ENCODE measurements at places on chromosomes 6 and 20. TPM values are rescaled to one million over a fixed set of nuclear protein-coding genes. Genes with fewer than 3 reads are reported as not detected.

DNA sequence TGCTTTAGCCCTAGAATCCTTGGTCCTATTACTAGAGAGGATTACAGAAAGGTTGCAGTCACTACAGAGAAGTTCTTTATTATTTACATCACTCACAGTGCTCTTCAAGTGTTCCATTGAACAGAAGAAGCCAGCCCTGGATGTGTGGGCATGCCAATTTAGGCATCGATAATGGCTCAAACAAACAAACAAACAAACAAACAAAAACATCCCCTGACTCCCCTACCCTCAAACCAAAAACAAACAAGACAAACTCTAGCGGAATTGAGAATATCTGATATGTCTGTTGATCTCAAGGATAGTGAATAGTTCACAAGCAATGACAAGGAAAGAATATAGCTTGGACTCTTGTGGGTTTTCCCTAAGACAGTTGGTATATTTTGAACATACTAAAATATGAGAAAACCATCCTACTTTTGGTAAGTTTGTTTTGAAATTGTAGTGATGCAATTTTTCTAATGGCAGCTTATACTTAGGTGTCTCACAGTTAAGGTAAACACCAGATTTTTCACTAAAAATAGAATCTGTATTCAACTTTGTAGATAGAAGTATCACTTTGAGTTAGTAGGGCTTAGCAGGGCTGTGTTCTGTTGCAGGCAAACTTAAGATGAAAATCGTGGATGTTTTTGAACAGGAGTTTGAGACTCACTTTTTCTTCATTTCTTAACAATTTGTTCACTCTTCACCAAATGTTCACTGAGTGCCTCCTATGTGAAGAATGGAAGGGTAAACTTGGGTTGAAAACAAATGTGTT is 92.8 kb upstream of the FAM184A start:
- DNase-seq: no peak

- no peak for DNase-seq
Measured at GRCh38 chr6:5012519-5012918, 8.7 kb upstream of the RPP40 start.

The THBD gene
- total RNA-seq: not detected

GRCh38 chr6:116511424-116512110 is at the start of gene CALHM5:
CALHM5 (plus strand) TSS chr6:116511639; CDS start chr6:116511697, 58 bp downstream.
- DNase-seq: no peak

GRCh38 chr6:31578184-31579118 is 3.1 kb downstream of the TNF start:
- peak; percentile 27 for DNase-seq

DNA sequence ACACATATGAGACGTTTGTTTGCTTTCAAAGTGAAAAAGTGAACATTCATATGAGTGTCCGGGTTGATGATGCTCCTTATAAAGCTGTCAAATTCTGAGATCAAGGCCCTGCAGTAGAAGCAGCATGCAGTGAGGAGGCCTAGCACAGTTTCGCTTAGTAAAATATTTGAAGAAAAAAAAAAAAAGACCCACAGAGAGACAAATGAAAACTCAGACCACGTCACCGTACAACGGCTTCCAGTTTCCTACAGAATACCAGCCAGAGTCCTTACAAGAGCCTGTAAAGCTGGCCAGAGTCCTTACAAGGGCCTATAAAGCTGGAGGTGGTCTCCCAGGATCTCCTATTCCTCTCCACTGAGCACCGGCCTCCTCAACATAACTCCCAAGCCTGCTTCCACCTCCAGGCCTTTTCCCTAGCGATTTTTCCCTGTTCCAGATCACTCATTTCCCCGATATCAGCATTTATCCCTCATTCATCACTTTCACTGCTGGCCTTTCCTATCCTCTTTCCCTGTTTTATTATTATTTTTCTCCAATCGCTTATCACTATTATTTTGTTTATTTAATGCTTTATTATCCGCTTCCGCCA is 1.5 kb upstream of the HMGN4 start:
- peak; percentile 65 for DNase-seq

The THEMIS gene
- not detected for total RNA-seq

GRCh38 chr6:53916804-53917463 is 122.1 kb downstream of the LRRC1 start:
- DNase-seq: no peak

DNA sequence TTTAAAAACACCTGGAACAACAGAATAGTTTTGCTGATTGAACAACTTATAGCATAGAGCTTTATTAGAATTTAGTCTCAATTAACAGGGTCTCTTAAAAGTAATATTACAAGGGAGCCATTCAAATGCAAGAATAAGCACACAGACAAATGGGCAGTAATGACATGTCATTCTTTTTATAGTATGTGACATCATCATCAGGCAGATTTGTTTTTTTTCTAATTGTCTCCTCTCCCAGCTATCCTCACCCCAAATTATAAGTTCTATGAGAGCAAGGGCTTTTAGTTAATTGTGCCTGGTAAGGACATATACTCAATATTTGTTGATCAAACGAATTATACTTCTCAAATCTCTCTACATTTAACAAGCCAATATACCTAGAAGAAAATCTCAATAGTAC is 11.0 kb downstream of the PGM3 start:
- DNase-seq: no peak

The RIPOR2 gene
- 430 TPM for total RNA-seq

GRCh38 chr6:83556871-83557270 is 44.5 kb downstream of the PRSS35 start:
- DNase-seq: no peak

GRCh38 chr6:93447874-93448273 is 28.5 kb upstream of the EPHA7 start:
- DNase-seq: no peak

GRCh38 chr6:37565267-37566110 is 65.8 kb upstream of the CCDC167 start:
- DNase-seq: no peak

DNA sequence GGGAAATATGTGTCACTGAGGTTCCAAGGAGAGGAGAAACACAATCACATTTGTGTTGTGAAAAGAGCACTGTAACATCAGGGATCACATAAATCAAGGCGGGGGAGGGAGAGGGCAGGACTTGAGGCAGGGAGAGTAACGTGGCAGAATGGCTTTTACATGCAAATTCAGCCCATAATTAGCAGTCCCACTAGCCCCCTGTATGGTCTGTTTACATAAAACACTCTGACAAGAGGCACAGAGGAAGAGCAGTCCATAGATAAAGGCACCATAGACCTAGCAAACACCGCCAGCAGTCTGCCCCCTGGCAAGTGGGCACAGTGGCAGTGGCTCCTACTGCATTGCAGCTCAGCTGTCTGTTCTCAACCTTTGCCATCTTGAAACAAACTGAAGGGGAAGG is 82.7 kb downstream of the LYRM2 start:
- no peak for DNase-seq

The PRL gene
- not detected for total RNA-seq

The OR2B6 gene
- total RNA-seq: not detected

The NR2E1 gene
- total RNA-seq: not detected

DNA sequence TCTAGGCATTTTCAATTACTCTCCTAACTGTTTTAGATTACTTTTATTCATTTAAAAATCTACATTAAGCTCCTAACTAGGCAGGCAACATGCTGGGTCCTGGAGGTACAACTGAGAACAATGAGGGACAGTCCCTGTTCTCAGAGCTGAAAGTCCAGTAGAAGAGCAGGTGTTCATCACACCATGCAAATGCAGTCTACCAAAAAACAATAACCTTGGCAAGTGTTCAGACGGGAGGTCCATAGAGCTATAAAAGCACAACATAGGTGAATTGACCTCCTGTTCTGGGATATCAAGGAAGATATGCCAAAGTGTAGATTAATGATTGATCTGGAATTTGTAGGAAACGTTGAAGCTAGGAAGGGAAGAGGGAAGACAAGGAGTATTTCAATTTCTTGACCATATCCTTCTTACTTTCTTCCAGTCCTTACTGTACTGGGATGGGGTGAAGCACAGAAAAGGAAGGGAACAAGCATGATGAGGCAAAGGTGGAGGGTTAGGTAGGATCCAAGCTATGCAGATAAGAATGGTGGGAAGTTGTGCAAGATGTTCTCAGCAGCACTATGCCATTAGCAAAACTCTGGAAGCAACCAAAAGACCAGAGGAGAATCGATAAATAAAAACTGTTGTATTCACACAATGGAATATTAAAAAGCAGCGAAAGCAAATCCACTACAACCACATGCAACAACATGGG is 485.7 kb upstream of the JARID2 start:
- DNase-seq: no peak

The PCK1 gene
- not detected for total RNA-seq

- DNase-seq: no peak
Measured at GRCh38 chr6:33163540-33163939, 28.7 kb downstream of the COL11A2 start.

- no peak for DNase-seq
Measured at GRCh38 chr20:19929481-19930145, 87.5 kb upstream of the NAA20 start.

DNA sequence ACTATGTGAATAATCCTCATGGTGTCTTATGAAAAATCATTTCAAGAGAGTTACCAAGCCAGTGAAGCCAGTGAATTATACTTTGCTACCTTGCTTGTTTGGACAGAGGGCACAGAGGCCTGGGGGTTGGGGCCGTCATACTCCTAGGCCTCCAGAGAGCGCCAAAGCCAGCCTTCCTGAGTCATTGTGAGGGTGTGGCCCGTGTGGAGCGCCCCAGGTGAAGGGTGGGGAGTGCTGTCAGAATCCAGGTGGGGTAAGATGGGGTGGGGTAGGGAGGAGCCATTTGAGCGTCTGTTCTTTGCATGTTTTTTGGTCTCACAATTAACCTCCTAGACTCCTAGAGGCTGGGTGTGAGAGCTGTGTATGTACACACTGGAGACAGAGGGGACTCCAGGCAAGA is 71.1 kb downstream of the PERP start:
- DNase-seq: no peak

DNA sequence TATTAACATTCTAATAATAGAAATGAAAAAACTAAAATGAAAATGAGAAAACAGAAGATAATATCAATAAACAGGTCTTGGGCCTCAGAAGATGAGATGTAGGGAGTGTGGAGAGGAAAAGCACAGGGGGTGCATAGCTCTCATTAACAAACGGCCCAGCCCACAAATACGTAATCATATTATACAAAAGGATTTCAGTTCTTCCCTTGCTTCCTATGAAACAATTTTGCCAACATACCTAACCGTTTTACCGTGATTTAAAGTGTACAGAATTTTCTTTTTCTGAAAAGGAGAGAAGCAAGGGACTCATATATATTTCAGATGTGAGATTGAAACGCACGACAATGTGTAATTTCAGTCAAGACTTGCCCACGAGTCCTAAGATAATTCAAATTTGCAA is 136.0 kb downstream of the HFE start:
- no peak for DNase-seq

The BANF2 gene
- not detected for total RNA-seq

The NKX2-4 gene
- total RNA-seq: not detected

DNA sequence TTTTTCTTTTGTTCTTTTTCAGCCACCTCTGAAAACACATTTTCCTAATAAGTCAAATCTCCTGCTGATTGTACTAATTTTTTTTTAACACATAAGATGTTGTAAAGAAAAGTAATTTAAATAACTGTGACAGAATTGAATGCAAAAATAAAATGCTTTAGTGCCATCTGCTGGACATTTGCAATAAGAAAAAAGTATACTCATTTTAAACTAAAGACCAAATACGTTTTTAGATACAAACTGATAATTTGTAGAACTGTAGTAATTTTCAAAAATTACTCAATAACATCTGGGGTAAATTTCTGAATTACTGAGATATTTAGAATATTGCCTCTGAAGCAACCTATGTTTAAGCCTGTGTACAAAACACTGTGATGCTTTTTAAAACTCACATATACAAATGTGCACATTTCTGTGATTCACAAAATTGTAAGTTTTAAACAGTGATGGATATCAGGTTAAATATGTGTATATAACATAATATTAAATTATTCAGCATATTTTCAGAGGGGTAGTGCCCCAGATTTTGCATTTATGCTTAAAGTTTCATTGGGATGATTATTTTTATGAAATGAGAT is 198.7 kb downstream of the RIMS1 start:
- DNase-seq: peak; percentile 7

DNA sequence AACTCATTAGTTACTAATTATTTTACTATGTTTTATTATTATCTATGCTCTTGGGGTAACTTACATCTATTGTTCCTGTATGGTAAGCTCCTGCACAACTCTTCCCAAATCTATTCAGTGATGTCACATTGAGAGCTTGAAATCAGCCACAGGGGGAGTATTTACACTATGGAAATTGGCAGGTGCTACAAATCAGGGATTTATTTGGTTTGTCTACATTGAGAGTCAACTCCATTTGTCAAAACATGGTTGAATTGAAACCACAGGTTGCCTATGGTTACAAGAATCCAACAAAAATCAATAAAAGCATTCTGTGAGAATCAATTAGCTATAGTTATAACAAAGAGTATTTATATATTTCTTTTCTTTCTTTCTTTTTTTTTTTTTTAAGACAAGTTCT is 3.9 kb upstream of the FITM2 start:
- no peak for DNase-seq

The BPIFB2 gene
- not detected for total RNA-seq

The LINC00237 gene
- total RNA-seq: not detected

GRCh38 chr20:5156675-5157448 is 30.1 kb downstream of the CDS2 start:
- no peak for DNase-seq

The HLA-DQB2 gene
- total RNA-seq: 112 TPM

DNA sequence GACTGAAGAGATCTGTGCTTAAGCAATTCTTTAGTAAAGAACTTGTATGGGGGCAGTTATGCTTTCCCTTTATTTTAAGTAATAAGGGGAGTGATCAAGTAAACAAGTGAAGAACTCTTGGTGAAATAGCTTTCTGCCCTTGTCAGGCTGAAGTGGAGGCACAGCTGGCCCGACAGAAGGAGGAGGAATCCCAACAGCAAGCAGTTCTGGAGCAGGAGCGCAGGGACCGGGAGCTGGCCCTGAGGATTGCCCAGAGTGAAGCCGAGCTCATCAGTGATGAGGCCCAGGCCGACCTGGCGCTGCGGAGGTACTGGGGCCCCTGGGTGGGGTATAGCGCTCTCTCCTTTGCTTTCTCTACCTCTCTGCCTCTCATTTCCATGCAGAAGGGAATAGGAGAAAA is 143.3 kb downstream of the MYO6 start:
- DNase-seq: no peak

GRCh38 chr20:18645196-18645745 is 57.4 kb downstream of the DTD1 start:
- DNase-seq: no peak

The BMP6 gene
- 2.9 TPM for total RNA-seq

GRCh38 chr20:57106030-57106682 is 160.3 kb downstream of the BMP7 start:
- DNase-seq: no peak

DNA sequence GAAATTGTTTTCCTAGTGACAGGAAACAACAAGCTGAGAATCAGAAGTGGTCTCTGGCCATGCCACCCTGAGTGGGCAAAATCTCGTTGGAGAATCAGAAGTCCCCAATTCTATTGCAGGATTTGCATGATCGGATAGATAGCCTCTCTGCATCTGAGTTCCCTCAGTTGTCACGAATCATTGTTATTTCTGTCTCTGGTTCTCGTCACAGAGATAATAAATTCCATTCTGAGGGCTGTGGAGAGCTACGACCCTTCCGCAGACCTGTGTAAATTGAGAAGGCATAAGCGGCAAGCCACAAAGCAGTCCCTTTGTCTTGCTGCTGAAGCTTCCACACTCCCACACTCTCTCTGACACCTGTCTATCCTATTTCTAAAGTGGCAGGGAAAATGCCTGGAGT is 102.4 kb upstream of the CNR1 start:
- DNase-seq: no peak

The MPIG6B gene
- total RNA-seq: 0.24 TPM

- no peak for DNase-seq
Measured at GRCh38 chr6:157648561-157648960, 174.5 kb upstream of the SNX9 start.

- DNase-seq: no peak
Measured at GRCh38 chr20:3971145-3971544, 44.2 kb downstream of the RNF24 start.

The GINS1 gene
- 3.6 TPM for total RNA-seq

Data from B cell (primary cell).